ENCODE measurements at places on chromosomes 7 and 10.

- DNase-seq, result no peak
These were observed 122.6 kb downstream of the FAM107B start for GRCh38 chr10:14652067-14652466.

GRCh38 chr7:20393616-20394015 is 62.9 kb downstream of the ITGB8 start:
- DNase-seq, result no peak

DNA sequence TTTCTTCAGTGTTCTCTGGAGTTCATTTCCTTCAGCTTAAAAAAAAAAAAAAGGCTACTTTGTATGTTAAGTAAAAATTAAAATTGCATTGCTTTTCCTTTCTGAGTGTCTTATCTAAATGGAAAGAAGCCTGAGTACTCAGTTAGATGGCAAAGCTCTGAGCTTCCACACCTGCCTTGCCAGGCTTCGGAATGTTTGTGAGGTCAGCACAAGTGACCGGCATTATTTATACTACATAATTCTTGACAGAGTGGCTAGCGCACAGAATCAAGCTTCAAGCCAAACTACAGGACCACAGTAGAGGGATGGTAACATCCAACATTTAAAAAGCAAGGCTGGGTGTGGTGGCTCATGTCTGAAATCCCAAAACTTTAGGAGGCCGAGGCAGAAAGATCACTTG is 17.3 kb downstream of the PIP4K2A start:
- DNase-seq, result no peak

- no peak for DNase-seq
These were observed 326.4 kb downstream of the KCNMA1 start for GRCh38 chr10:77311186-77311585.

- no peak for DNase-seq
These were observed 28.1 kb upstream of the ELOVL3 start for GRCh38 chr10:102198027-102198426.

GRCh38 chr7:34497153-34497777 is 160.8 kb upstream of the NPSR1 start:
- DNase-seq, result peak; percentile 68

DNA sequence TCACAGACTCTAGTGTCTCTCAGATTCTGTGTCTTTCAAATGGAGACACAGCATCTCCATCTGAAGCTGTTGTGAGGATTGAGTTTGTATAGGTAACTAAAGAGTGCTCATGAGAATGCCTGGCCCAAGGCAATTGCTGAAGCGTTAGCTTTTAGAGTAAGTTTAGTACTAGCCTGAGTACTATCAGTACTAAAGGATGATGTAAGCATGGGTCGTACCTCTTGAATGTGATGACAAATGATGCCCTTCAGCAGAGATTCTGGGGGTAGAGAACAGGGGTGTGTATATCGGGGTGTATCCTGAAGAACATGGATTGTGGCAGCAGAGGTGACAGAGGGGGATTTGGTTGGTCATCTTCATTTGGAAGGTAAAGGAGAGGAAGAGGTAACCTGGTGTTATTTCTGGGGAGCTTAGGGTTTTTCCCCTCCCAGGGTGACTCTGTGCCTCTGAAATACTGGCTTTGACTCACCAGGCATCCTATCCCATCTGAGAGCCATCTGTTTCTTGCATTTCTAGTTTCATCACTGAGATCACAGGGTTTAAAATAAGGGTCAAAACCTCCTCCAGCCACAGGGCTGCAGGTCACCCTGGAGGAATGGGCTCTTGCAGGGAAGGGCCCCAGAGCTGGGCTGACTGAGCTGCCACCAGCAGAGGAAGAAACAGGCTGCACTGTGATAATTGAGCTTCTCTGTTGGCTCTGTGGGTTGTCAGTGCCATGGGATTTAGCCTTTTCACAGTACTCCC is 756.0 kb downstream of the KCNMA1 start:
- no peak for DNase-seq

DNA sequence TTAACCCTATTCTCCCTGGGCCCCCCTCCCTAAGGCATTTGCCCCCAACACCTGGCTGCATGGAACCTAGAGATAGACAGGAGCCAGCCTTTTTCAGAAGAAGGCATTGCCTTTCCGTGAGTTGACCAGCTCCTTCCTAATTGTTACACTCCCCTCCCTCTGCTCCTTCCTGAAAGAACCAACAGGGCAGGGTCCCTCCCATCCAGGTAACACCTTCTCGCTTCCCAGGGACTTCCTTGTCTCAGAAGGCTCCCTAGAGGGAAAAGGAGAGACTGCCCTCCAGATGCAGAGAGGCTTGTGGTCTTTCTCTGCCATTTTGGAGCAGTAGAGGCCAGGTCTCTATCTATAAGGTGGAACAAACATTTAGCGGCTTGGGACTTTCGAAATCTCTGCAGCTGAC is 31.9 kb downstream of the PALD1 start:
- no peak for DNase-seq

- DNase-seq, result no peak
These were observed 81.8 kb downstream of the DIP2C start for GRCh38 chr10:607545-608185.

- no peak for DNase-seq
These were observed 218.2 kb upstream of the IMMP2L start for GRCh38 chr7:111780527-111780926.

- no peak for DNase-seq
These were observed 14.2 kb downstream of the MYL10 start for GRCh38 chr7:101614939-101615302.

GRCh38 chr7:45328403-45328981 is 170.9 kb downstream of the RAMP3 start:
- no peak for DNase-seq

GRCh38 chr10:132309879-132310591 is 2.3 kb upstream of the STK32C start:
- DNase-seq, result no peak

DNA sequence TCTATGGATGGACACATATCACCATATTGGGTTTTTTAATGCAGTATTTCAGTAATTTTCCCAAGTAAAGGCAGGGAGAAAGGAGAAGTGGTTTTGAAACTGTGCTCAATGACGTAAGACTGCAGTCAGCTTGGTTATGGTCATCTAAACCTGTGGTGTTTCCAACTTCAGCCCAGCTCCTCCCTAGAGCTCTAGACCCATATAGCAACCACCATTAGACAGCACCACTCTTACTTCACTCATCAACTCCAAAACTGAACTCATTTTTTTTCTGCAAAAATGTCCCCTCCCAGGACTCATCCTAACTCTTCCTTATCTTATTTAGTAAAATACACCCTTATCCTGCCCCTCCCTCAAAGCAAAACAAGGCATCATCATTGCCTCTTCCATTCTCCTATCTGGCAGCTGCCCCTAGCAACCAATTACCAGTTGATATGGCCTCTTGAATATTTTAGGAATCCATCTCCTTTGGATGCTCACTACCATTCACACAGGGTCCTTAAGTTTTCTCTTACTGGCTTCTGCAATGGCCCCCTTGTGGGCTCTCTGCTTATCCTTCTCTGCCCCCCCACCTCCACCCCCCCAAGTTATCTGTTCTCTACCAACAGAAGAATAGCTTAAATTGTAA is 1.5 kb upstream of the RALA start:
- no peak for DNase-seq

DNA sequence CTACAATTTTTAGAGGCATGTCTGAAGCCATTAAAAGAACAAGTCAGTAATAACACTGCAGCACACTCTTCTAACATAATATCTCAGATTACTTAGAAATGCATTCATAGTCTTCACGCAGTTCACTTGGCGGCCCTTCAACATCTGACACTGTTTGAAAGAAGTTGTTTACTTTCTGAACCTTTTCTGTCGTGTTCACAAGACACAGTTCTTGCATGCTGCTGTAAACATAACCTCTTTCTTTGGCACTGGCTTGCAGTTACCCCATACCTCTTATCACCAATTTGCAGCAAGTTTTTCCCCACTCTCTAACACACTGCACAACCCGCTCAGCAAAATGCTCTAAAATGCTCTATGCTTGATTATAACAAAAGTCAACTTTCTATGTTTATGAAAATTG is 12.0 kb downstream of the PIP4K2A start:
- DNase-seq, result no peak

GRCh38 chr7:16785846-16786245 is 19.0 kb downstream of the AGR2 start:
- DNase-seq, result no peak

DNA sequence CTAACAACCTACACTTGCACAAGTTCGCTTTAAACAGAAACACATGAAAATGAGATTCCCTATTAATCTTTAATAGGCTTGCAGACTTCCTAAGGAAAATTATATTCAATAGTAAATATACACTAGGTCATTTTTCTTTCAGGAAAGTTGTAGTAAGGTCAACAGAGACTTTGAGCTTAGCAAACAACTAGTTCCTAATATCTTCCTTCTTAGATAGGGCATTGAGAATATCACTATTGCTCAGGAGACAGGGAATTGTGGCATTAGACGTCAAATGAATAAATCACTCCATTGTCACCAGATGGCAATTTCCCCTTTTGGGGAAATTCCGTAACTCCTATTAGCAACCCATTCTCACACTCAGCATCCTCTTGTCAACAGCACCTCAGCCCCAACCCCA is 164.9 kb downstream of the GFRA1 start:
- no peak for DNase-seq

GRCh38 chr10:5259132-5259951 is 62.7 kb downstream of the AKR1C4 start:
- no peak for DNase-seq

DNA sequence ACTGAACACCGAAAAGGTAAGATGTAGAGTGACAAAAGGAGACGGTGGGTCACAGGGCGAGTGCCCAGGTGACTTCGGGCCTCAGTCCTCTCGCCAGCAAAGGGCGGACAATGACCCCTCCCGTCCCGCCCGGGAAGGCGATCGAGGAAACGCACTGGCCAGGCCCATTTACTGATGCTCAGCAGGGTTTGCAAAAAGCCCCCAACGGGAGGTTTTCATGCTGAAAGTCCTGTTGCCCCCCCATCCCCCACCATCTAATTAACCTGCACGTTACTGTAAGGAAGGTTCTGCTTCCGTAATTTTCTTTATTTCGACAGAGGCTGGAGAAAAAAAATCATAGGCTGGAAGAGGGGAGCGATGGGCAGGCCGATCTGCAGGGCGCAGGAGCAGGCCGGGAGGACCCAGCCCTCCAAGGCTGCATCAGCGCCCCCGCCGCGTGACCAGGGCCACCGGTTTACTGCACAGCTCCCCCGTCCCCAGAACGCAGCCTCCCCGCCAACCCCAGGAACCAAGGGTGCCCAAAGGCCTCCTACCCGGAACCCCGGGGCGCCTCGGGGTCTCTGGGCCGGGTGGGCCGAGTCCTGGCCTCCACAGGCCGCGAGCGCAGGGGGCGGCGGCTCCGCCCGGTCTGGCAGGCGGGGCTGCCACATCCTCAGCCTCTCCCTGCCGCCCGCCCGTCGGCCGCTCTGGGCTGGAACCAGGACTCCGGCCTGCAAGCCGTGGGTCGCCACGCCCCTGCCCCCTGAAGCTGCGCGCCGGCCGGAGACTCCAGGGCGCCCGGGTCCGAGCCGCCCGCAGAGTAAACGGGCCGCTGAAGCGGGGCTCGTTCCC is 613 bp downstream of the OAT start:
- DNase-seq, result peak; percentile 77

- no peak for DNase-seq
These were observed 45.9 kb upstream of the PRKG1 start for GRCh38 chr10:51028420-51028819.

- no peak for DNase-seq
These were observed 40.0 kb downstream of the FGFR2 start for GRCh38 chr10:121558238-121558637.

DNA sequence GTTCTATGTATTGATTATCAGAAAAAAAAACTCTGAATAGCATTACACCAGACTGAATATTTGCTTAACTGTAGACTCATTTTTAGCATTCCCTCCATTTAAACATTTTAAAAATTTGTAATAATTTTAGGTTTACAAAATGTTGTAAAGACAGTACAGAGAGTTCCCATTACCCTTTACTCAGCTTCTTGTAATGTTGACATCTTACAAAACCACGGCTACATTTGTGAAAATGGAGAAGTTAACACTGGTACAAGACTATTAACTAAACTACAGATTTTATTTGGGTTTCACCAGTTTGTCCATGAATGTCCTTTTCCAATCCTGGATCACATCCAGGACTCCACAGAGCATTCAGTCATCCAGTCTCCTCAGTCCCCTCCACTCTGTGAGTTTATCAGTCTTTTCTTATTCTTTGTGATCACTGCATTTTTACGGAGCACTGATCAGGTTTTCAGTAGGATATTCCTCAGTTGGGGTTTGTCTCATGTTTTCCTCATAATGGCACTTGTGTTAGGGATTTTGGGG is 130.0 kb upstream of the EEPD1 start:
- DNase-seq, result no peak

DNA sequence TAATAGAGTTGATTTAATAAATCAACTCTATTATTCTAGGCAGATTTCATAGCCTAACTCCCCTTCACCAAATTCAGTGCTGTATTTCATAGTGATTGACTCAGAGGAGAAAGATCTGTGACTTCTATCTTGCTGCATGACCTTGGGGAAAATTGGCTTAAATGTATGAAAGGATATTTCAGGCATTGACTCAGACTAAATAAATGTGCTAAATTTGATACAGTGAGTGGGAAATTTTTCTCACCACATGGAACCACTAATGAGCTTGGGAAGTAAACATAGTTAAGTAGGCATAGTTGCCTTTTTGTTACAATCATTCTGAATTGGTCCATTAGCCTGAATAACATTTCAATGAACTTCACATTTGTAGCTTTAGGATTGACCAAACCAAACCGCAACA is 89.0 kb upstream of the PRPS1L1 start:
- no peak for DNase-seq

DNA sequence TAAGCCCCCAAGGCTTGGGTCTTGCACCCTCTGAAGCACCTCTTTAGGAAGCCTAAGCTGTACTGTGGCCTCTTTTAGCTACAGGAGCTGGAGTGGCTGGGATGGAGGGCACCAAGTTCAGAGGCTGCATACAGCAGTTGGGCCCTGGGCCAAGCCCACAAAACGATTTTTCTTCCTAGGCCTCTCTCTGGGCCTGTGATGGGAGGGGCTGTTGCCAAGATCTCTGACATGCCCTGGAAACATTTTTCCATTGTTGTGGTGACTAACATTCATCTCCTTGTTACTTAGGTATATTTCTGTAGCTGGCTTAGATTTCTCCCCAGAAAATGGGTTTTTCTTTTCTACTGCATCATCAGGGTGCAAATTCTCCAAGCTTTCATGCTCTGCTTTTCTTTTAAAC is 375.7 kb upstream of the NPSR1 start:
- no peak for DNase-seq

DNA sequence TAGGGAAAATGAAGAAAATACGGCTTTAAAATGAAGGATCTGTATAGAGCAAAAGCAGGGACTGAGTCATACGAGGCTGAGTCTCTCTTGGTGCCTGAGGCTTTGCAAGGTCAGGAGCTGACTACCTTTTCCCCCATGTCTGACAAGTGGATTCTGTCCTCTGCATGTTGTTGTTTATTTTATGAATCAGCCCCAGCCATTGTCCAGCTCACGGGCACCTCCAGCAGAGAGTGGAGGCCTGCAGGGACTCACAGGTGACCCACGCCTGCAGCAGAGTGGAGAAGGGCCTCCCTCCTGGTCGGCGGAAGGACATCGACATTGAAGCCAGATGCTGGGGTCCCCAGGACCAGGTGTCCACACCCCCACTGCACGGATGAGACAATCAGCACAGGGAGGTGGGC is 233.9 kb downstream of the WDR37 start:
- DNase-seq, result peak; percentile 17

- no peak for DNase-seq
These were observed 608 bp upstream of the UBN2 start for GRCh38 chr7:139230484-139230773.

Data from H1 (cell line).